Type B pancreatic cell (in vitro differentiated cells): ENCODE measurements at places on chromosomes 7 and 10. TPM values are rescaled to one million over a fixed set of nuclear protein-coding genes. Genes with fewer than 3 reads are reported as not detected.

- no peak for DNase-seq
These were observed 59.9 kb upstream of the INPP5A start for GRCh38 chr10:132477398-132478340.

Gene RPEL1
- not detected in 2 replicates for total RNA-seq

Gene GRM3
- total RNA-seq: 0.46 and 0.79 TPM in 2 replicates

- DNase-seq: peak; percentile 52
These were observed 423.2 kb downstream of the PTPRN2 start for GRCh38 chr7:158164101-158165095.

Gene HOXA4
- 28.5 and 37.6 TPM in 2 replicates for total RNA-seq

Gene ZDHHC6
- 29.8 and 42.2 TPM in 2 replicates for total RNA-seq

GRCh38 chr7:45211066-45211465 is 53.5 kb downstream of the RAMP3 start:
- no peak for DNase-seq

- DNase-seq: no peak
These were observed 386.0 kb downstream of the KIF20B start for GRCh38 chr10:90087197-90088023.

GRCh38 chr7:7479275-7479805 is 56.3 kb downstream of the COL28A1 start:
- DNase-seq: no peak

- DNase-seq: no peak
These were observed 36.0 kb upstream of the RSU1 start for GRCh38 chr10:16853201-16853600.

Gene TAS2R39
- not detected in 2 replicates for total RNA-seq

GRCh38 chr7:52525772-52526341 is 509.6 kb upstream of the POM121L12 start:
- DNase-seq: no peak

DNA sequence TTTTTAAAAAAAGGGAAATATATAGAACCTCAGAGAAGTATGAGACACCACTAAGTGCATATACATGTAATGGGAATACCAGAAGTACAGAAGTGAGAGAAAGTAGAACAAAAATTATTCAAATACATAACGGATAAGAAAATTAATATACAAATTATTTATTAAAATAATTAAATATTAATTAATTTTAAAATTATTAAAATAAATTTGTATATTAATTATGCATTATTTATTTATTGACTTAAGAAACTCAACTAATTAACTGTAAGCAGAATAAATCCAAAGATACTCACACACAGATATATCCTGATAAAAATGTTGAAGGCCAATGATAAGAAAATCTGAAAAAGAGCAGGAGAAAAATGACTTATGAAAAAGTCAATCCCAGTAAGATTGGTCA is 1333.5 kb upstream of the CELF2 start:
- DNase-seq: no peak

DNA sequence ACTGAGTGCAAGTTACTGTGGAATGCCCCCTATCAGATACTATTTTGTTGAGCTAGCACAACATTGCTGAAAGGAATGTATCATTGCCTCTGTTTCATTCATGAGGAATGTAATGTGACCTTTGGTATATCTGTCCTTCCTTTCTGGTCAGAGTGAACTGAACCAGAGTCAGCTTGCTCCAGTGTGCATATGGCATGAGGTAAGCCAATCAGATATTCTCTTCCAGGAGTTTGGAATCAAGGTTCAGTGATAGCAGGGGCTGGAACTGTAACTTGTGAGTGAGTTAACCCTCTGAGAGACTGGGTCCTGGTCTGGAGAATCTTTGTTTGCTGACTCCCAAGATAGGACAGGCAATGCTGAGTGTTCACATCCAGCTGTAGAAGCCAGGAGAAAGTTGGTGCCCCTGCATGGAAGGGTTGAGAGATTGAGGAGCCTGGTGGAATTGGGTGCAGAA is 45.3 kb upstream of the OSBPL3 start:
- DNase-seq: no peak

GRCh38 chr7:129926618-129927017 is 26.1 kb downstream of the UBE2H start:
- no peak for DNase-seq
